ENCODE measurements at places on chromosomes 2 and 18.
A peak's percentile ranks its signal among the peaks of the same experiment; 100 is the strongest.

- peak; percentile 79 for DNase-seq
Measured at GRCh38 chr2:74079522-74080341, 68.0 kb downstream of the BOLA3 start.

DNA sequence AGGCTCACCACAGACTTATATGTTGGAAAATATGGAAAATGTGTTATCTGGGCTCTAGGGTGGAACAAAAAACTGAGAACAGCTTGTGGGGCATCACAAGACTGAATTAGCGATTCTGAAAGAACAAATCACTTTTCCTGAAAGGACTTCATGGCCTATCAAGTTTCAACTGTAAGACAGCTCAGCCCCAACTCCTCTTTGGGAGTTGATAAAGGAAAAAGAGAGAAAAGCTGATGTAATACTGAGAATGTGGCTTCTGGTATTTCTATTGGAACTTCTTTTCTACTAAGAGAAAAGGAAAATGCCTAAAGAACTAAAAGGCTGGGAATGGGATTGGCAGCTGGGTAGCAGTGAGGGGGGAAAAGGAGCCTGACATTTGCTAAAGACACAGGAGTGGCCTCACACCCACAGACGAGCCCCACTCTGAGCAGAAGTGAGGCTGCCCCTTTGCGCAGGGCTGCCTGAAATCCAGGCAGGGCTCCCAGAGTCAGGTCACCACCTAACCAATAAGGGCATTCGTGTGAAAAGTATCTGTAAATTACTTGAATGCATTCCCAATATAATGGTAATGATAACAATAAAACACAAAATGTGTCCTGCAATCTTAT is 75.6 kb downstream of the LRP2 start:
- DNase-seq, result no peak

- DNase-seq, result no peak
Measured at GRCh38 chr2:172234716-172235691, 132.3 kb upstream of the DLX2 start.

DNA sequence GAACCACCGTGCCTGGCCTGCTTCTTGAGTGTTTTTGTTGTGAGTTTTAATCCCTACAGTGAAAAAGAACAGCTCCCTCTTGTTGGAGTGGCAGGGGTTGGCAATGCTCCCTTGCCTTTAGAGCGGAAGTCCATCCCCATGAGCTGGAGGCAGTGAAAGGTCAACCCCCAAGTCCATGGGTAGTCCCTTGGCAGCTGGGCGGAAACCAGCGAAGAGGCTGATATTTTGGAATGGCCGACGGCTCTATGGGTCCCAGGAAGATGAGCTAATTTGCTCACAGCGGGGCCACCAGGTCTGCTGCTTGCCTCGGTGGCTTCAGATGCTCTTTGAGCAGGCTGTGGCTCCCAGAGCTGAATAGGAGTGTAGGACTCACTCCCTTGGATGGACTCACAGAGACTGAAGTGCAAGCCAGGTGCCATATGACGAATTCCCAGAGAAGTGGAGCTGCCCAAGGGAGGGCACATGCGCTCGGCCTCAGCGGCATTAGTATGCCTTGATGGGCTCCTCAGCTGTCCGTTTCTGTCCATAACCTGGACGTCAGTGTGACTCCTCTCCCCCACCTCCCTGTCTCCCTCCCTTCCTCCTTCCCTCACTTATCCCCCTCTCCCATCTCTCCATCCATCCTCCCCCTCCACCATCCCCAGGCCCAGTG is 25.4 kb upstream of the RHOB start:
- DNase-seq, result no peak

DNA sequence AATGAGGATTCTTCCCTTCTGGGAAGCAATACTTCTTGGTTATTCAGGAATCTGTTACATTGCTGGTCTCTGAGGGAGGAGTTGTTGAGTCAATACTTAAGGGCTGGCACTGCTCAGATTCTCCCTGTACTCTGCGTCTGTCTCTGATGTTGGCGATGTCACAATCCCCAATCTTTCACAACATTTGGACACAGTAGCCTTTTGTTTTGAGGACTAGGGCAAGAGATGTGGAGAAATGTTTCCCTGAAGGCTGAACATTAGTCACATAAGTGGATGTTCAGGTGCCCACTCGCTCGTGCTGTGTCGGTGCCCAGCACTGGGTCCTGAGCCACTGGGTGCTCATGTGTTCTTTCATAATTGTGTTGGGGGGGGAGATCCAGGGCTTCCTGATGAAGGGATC is 55.0 kb downstream of the MAPK4 start:
- no peak for DNase-seq

DNA sequence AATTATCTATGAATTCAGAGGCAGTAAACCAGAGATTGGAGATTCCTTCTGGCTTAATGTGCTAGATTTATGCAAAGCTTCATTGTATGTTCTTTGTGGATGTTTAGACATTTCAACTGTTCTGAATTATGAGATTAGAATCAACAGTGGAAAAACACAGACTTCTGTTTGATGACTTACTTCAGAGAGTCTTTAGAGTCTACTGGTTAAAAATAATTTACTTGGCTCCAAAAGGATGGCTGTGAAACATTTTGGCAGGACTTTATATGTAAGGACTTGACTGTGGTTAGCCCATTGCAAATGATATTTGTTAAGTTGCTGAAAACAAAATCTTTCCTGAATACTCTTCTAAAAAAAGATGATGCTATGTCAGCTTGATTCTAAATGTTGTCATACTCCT is 25.5 kb upstream of the LRRC30 start:
- DNase-seq, result no peak

Measured in suppressor macrophage (primary cell).